ENCODE measurements at places on chromosomes 2 and 18. TPM values are rescaled to one million over a fixed set of nuclear protein-coding genes. Genes with fewer than 3 reads are reported as not detected.

Gene SFTPB
- total RNA-seq, result 7.6 TPM

DNA sequence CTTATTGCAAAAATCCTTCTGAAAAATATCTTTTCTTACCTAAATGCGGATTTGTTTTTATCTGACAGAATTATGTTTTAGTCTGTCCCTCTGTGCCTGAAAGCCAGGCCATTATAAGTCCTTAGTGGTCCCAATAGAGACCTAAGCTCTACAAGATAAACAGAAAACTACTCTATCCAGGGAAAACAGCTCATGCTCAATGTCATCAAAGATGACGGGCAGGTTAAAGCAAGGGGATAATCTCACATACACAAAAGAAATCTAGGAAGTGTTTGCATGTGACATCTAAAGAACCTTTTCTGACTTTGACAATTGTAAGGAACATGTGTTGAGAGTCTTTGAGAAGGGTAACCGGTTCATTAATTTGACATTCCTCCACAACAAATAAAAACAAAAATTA, 741.1 kb upstream of the ID2 start:
- no peak overlapping the region for H3K4me3 ChIP-seq
- no peaks in the 10 kb centered on the region for H3K36me3 ChIP-seq
- no peak overlapping the region for H3K27ac ChIP-seq
- peaks cover 14% of the 10 kb centered on the region for H3K4me1 ChIP-seq

Gene UGT1A3
- total RNA-seq, result not detected

DNA sequence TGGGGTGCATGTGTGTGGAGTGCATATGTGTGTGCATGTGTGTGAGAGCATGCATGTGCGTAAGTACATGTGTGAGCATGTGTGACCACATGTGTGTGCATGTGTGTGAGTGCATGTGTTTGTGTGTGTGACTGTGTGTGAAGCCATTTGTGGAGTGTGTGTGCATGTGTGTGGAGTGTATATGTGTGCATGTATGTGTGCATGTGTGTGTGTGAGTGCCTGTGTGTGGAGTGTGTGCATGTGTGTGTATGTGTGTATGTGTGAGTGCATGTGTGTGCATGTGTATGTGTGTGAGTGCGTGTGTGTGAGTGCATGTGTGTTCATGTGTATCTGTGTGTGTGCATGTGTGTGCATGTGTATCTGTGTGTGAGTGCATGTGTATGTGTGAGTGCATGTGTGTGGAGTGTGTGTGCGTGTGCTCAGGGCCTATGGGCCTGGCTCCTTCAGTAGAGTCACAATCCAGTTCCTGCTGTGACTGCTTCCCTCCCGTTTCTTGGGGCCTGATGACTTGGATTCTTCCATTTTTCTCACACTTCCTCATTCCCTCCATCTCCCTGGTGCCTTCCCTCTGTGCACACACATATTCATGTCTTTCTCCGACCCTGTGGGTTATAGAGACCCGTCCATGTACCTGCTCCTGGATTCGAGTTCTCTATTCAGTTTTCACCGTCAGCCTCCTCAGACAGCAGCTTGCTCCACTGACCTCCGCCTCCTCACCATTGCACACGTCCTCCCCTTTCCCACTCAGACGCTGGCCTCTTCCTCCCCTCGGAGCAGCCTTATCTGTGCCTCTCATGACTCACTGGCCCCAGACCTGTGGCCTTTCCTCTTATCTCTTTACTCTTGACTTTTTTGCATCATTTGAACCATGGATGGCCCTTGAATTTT, 25.2 kb downstream of the TOGARAM2 start:
- H3K4me1 ChIP-seq, result peaks cover 10% of the 10 kb centered on the region
- no peaks in the 10 kb centered on the region for H3K27me3 ChIP-seq
- no peaks in the 10 kb centered on the region for H3K36me3 ChIP-seq
- DNase-seq, result no peak

Gene ADCYAP1
- not detected for total RNA-seq

DNA sequence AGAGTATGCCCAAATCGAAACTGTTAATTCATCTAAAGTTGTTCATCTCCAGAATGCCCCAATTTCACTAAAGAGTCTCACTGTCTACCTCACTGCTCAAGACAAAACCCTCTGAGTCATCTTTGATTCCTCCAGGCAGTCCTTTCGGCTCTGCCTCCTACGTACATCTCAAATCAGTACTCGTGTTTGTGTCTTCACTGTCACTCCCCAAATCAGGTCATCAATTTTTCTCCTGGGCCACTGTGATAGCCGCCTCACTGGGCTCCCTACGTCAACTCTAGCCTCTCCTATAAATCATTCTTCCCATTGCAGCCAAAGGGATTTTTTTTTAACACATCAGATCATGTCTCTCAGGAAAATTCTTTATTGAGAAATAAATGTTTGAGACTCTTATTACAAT, 42.1 kb upstream of the TTC39C start:
- H3K36me3 ChIP-seq, result peaks cover 10% of the 10 kb centered on the region
- H3K4me3 ChIP-seq, result no peak overlapping the region
- no peak for DNase-seq

Gene VAMP5
- 6.3 TPM for total RNA-seq

GRCh38 chr2:160614391-160614790, 120.8 kb upstream of the RBMS1 start:
- no peak overlapping the region for H3K27ac ChIP-seq
- H3K36me3 ChIP-seq, result no peaks in the 10 kb centered on the region
- H3K4me3 ChIP-seq, result no peak overlapping the region
- H3K4me1 ChIP-seq, result peaks cover 16% of the 10 kb centered on the region
- H3K27me3 ChIP-seq, result no peaks in the 10 kb centered on the region
- DNase-seq, result no peak

- H3K4me1 ChIP-seq, result peaks cover 27% of the 10 kb centered on the region
- no peak overlapping the region for H3K4me3 ChIP-seq
- no peaks in the 10 kb centered on the region for H3K27me3 ChIP-seq
- no peak for DNase-seq
Measured at GRCh38 chr2:152344579-152345195, 9.7 kb downstream of the FMNL2 start.

- H3K4me1 ChIP-seq, result peaks cover 13% of the 10 kb centered on the region
- H3K27me3 ChIP-seq, result no peaks in the 10 kb centered on the region
- no peak overlapping the region for H3K4me3 ChIP-seq
- no peak overlapping the region for H3K27ac ChIP-seq
- H3K36me3 ChIP-seq, result peaks cover 13% of the 10 kb centered on the region
Measured at GRCh38 chr18:63905361-63905760, 2.4 kb upstream of the SERPINB10 start.

GRCh38 chr2:177518754-177519153, 126.2 kb downstream of the AGPS start:
- H3K4me3 ChIP-seq, result no peak overlapping the region
- H3K4me1 ChIP-seq, result peaks cover 36% of the 10 kb centered on the region
- no peaks in the 10 kb centered on the region for H3K36me3 ChIP-seq
- DNase-seq, result no peak
- H3K27me3 ChIP-seq, result no peaks in the 10 kb centered on the region

DNA sequence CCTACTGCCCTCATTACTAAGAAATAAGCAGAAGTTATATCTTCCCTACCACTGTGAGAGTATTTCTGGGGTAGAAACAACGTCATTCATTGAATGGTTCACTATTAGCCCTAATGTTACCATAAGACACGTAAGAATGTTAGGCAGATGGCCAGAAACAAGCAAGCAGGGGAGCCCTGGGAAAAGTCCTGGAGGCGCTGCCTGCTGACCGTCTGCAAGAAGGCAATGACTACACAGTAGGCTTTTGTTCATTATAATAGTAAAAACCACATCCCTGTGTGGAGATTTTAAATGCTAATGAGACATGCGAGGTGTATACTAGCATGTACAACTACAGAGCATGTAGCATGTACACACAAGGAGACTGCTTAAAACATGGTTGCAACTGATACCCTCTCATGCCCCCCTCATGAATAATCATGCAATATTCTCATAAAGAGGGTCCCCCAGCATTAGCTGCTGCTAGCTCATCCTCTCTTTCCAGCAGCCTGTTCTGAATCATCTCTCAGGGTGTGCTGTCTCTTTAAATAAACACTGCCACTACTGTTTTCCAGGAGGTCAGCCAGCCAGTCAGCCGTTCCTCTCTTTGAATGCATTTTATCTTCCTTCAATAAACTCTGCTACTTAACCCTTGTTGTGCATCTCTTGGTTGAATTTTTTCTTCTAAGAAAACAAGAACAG, 23.6 kb downstream of the SUCLG1 start:
- H3K36me3 ChIP-seq, result peaks cover 55% of the 10 kb centered on the region
- H3K27ac ChIP-seq, result no peak overlapping the region
- peaks cover 11% of the 10 kb centered on the region for H3K4me1 ChIP-seq
- no peak for DNase-seq
- H3K4me3 ChIP-seq, result no peak overlapping the region

DNA sequence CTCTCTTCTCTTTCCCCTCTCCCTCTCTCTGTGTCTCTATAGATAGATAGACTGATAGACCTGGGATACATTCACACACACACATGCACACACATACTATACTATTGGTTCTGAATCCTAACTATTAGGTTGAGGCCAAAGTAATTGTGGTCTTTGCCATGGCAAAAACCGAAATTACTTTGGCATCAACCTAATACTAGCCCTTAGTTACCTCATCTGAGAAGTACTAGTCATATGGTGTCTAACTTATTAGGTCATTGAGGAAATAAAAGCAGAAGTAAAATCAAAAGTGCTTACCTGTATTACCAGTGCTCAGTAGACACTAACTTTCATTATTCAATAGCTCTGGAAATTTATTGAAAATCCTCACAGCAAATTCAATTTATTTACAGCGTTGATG, 451.5 kb downstream of the EPHA4 start:
- no peak overlapping the region for H3K27ac ChIP-seq
- no peak overlapping the region for H3K4me3 ChIP-seq
- no peaks in the 10 kb centered on the region for H3K27me3 ChIP-seq
- H3K4me1 ChIP-seq, result peaks cover 6% of the 10 kb centered on the region

DNA sequence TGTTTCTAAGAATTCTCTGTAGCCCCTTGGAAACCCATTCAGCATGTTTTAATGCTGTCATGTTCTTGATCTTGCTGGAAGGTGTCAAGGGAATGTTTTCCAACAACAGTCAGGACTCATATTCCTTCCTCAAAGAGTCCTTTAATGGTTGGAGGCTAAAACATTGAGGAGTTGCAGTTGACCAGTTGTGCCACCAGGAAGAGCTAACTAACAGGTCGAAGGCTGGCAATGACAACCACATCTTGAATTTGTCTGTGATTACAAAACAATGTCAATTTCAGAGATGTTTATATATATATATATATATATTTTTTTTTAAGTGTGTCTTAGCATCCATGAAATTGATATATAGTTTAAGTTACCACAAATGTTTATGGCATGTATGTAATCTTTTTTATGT, 151.5 kb downstream of the INO80D start:
- no peak for DNase-seq
- no peak overlapping the region for H3K27ac ChIP-seq
- H3K4me1 ChIP-seq, result peaks cover 27% of the 10 kb centered on the region
- no peaks in the 10 kb centered on the region for H3K27me3 ChIP-seq

Gene CNTNAP5
- total RNA-seq, result 0.34 TPM

GRCh38 chr18:78031589-78031988, 781.9 kb downstream of the GALR1 start:
- no peak for DNase-seq
- peaks cover 24% of the 10 kb centered on the region for H3K36me3 ChIP-seq
- H3K4me1 ChIP-seq, result peaks cover 14% of the 10 kb centered on the region
- peaks cover 7% of the 10 kb centered on the region for H3K27me3 ChIP-seq

Gene SLC11A1
- total RNA-seq, result 0.55 TPM

- H3K27me3 ChIP-seq, result no peaks in the 10 kb centered on the region
- DNase-seq, result no peak
- peak overlapping the region; percentile 76 for H3K27ac ChIP-seq
- peaks cover 2% of the 10 kb centered on the region for H3K36me3 ChIP-seq
- H3K4me1 ChIP-seq, result peaks cover 15% of the 10 kb centered on the region
- no peak overlapping the region for H3K4me3 ChIP-seq
Measured at GRCh38 chr2:40797120-40797519, 345.2 kb upstream of the SLC8A1 start.

- peaks cover 28% of the 10 kb centered on the region for H3K4me1 ChIP-seq
- DNase-seq, result no peak
- no peaks in the 10 kb centered on the region for H3K27me3 ChIP-seq
- no peak overlapping the region for H3K4me3 ChIP-seq
- no peaks in the 10 kb centered on the region for H3K36me3 ChIP-seq
- no peak overlapping the region for H3K27ac ChIP-seq
Measured at GRCh38 chr2:119775102-119775501, 15.4 kb downstream of the PTPN4 start.

DNA sequence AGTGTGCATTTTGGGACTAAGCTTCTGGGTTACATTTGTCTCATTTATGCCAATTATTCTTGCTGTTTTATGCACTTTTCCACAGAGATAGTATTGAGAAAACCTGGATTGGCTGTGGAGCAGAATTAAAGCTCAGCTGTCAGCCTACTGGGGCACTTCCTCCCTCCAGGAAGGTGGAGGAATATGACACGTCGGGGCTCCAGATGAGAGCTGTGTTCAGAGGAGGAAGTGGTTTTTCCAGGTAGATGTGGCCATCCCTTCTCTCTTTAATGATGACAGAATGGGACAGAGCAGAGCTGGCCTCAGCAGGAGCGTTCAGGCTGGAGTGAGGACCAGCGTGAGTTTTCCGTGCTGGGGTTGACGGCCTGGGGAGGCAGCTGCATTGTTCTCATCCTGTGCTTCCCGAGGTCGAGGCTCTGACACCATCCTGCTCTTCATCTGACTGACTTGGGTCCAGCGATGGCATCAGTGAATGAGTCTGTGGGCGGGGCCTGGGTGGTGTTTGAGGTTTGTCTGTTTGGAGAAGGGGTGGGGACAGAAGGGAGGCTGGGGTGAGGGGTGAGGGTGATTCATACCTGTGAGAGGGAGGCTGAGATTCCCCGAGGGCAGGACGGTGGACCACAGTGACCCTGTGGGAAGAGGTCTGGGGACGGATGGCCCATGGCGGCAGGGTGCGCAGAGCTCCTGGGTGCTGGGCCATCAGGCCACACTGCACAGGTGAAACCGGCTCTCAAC, 207.0 kb downstream of the LDLRAD4 start:
- H3K27ac ChIP-seq, result no peak overlapping the region
- H3K27me3 ChIP-seq, result no peaks in the 10 kb centered on the region
- no peaks in the 10 kb centered on the region for H3K36me3 ChIP-seq
- no peak overlapping the region for H3K4me3 ChIP-seq

GRCh38 chr18:38563396-38563980, 997.9 kb upstream of the CELF4 start:
- no peaks in the 10 kb centered on the region for H3K27me3 ChIP-seq
- DNase-seq, result no peak
- peaks cover 6% of the 10 kb centered on the region for H3K36me3 ChIP-seq
- no peak overlapping the region for H3K27ac ChIP-seq
- no peaks in the 10 kb centered on the region for H3K4me1 ChIP-seq
- no peak overlapping the region for H3K4me3 ChIP-seq

DNA sequence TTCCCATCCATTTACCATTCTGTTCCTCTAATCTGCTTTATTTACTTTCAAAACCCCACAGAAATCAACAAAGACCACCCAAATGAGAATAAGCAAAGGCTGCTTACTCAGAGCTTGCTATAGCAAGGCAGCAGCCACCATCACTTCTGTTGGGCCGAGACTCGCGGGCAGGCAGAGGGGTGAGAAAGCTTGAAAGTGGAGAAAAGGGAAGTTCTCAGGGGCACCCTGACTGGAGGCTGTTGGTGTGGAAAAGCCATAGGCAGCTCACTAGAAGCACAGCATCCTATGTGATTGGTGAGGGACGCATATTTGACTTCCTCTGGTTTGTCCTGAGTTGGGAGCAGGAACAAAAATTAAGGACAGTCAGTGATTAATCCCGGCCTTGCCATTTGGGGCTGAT, 269.7 kb upstream of the THSD7B start:
- peaks cover 4% of the 10 kb centered on the region for H3K27me3 ChIP-seq
- DNase-seq, result no peak
- no peak overlapping the region for H3K4me3 ChIP-seq
- H3K4me1 ChIP-seq, result peaks cover 9% of the 10 kb centered on the region

Gene GPR75
- total RNA-seq, result 2.8 TPM

GRCh38 chr2:85702172-85702571, 8.0 kb downstream of the GNLY start:
- H3K36me3 ChIP-seq, result no peaks in the 10 kb centered on the region
- DNase-seq, result no peak
- peaks cover 4% of the 10 kb centered on the region for H3K27me3 ChIP-seq
- no peak overlapping the region for H3K4me3 ChIP-seq
- peak overlapping the region; percentile 85 for H3K27ac ChIP-seq
- peaks cover 27% of the 10 kb centered on the region for H3K4me1 ChIP-seq

Measured in WTC11 (cell line).